ENCODE measurements at places on chromosomes 7 and 10.

- DNase-seq, result no peak
Measured at GRCh38 chr7:46859963-46860475, 721.9 kb downstream of the TNS3 start.

GRCh38 chr10:131845505-131846239, 55.1 kb upstream of the PPP2R2D start:
- DNase-seq, result no peak

DNA sequence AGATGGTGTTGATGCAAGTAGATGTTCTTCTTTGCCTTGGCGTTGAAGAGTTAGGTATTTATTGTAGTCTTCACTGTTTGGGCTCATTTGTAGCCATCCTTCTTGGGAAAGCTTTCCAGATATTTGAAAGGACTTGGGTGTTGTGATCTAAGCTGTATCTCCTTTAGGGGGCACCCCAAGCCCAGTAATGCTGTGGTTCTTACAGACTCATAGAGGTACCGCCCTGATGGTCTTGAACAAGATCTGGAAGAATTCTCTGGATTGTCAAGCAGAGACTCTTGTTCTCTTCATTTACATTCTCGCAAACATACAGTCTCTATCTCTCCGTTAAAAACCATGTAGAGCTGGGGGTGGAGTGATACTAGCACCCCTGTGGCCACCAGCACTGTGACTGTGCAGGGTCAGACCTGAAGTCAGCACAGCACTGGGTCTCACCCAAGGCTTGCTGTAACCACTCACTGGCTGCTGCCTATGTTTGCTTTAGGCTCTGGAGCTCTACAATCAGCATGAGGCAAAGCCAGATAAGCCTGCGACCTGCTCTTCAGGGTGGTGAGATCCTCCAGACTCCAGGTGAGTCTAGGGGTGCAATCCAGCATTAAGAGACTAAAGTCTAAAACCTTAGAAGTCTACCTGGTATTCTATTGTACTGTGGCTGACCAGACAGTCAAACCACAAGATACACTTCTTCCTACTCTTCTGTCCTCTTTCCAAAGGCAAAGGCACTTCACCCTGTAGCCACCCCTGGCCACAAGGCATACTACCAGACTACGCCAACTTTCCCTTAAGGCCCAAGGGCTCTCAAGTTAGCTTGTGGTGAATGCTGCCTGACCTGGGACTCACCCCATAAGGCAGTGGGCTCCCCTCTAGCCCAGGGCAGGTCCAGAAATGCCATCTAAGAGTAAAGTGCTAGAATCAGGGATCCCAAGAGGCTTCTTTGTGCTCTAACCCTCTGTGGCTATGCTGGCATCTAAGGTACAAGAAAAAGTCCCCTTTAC, 209.7 kb upstream of the TMEM196 start:
- DNase-seq, result no peak

DNA sequence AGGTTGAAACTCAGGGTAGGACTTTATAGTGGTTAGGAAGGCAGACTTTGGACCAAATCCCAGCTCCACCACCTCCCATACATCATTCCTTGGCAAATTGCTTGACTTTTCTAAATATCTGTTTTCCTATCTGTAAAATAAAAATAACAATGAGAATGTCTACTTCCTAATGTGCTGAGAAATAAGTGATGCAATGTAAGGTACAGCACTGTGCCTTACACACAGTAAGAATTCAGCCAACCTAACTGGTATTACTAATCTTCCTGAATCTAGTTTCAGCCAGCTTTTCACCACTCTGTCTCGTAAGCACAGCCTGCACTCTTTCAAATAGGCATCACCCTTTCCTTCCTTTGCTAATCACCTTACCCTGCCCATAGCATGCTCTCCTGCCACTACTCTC, 9.7 kb downstream of the PRLHR start:
- DNase-seq, result no peak

DNA sequence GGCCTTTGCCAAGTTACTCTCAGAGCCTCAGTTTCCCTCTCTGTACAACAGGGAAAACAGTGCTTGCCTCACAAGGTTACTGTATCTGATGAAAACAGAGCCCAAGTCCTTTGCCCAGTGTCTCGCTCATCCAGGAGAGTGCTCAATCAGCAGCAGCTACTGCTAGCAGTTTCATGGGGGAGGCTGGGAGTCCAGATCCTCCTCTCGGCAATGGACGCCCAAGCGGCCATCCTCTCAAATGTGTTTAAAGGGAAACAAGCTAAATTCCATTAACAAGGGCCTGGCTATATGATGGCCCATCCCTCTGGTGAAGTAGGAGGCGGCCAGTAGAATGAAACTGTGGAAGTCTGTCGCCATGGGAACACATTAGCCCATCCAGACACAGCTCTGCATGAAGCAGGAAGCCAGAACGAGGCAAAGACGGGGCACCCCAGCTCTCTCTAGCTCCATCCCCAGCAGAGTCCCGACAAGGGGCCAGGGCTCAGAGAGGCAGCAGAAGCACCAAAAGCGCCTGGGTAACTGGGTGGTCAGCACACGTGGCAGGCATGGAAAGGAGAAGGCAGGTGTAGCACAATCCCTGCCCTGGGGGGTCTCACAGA, 35.2 kb downstream of the FAM53B start:
- DNase-seq, result no peak

DNA sequence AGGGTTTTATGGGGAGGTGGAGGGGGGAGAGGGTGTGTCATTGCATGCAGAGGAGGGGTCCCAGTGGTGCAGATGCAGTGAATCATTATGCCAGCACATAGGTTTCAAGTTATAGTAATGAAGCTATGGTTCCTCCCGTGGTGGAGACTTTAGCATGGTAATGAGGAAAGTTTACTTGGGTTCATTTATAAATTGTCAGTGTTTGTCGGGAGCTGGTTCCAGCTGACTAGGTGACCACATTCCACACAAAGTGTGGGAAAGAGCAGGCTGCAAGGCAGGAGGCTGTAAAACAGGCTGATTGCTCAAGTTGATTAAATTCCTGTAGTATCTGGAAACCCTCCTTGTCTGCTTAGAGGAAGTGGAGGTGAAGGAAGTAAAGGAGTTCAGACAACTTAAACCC, 78.9 kb downstream of the SRI start:
- DNase-seq, result no peak

- no peak for DNase-seq
Measured at GRCh38 chr10:125201108-125201524, 40.8 kb upstream of the CTBP2 start.

Data from effector CD4-positive, alpha-beta T cell (primary cell).